ENCODE measurements at places on chromosomes 7 and 10.

- peak; percentile 13 for DNase-seq
Measured at GRCh38 chr10:59864141-59864962, 42.0 kb downstream of the CCDC6 start.

DNA sequence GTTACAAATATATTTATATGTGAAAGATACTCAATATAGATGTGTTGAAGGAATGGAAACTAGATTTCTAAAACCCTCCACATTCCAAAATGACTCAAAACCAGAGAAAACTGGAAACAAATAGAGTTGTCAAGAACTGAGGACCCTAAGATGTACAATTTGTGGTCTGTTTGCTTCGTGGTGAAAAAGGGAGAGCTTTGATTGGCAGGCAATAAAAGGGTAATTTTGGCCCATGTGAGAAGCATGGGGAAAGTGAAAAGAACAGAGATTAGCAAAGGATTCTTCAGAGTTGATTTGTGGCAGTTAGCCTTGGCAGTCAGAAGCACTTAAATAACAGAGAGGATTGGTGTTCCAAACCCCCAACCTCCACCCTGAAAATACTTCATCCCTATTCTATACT lies 37.1 kb upstream of the DKK1 start:
- no peak for DNase-seq

GRCh38 chr7:16754856-16755317 lies 1.3 kb downstream of the TSPAN13 start:
- no peak for DNase-seq

GRCh38 chr7:16129431-16130110 lies 291.8 kb downstream of the CRPPA start:
- no peak for DNase-seq
